Occipital lobe (tissue), 3 donors: ENCODE measurements at places on chromosomes 13 and 19. TPM values are rescaled to one million over a fixed set of nuclear protein-coding genes. Genes with fewer than 3 reads are reported as not detected.

GRCh38 chr19:52621376-52621775 is 16.8 kb downstream of the ZNF83 start:
- no peak for DNase-seq

DNA sequence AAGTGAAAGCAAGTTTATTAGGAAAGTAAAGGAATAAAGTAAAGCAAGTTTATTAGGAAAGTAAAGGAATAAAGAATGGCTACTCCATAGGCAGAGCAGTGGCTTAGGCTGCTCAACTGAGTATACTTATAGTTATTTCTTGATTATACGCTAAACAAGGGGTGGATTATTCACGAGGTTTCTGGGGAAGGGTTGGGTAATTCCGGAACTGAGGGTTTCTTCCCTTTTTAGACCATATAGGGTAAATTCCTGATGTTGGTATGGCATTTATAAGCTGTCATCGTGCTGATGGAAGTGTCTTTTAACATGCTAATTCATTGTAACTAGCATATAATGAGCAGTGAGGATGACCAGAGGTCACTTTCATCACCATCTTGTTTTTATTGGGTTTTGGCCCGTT is 194.3 kb downstream of the DLEU7 start:
- DNase-seq, result no peak

FFAR1 gene
- not detected for total RNA-seq

GRCh38 chr19:51065221-51065960 is 499 bp upstream of the KLK13 start:
- DNase-seq, result no peak

CCDC106 gene
- 7.8 TPM for total RNA-seq

ADGRE2 gene
- 0.16 TPM for total RNA-seq

PINLYP gene
- total RNA-seq, result 13.3 TPM

SYDE1 gene
- 2.5 TPM for total RNA-seq

GRCh38 chr19:44869733-44870470 is 21.2 kb upstream of the TOMM40 start:
- no peak for DNase-seq

- DNase-seq, result no peak
These were observed 23.5 kb downstream of the CAPS start for GRCh38 chr19:5937550-5937949.

CGB2 gene
- not detected for total RNA-seq

- DNase-seq, result peak; percentile 43
These were observed 943 bp downstream of the SLAIN1 start for GRCh38 chr13:77698201-77699058.

DNA sequence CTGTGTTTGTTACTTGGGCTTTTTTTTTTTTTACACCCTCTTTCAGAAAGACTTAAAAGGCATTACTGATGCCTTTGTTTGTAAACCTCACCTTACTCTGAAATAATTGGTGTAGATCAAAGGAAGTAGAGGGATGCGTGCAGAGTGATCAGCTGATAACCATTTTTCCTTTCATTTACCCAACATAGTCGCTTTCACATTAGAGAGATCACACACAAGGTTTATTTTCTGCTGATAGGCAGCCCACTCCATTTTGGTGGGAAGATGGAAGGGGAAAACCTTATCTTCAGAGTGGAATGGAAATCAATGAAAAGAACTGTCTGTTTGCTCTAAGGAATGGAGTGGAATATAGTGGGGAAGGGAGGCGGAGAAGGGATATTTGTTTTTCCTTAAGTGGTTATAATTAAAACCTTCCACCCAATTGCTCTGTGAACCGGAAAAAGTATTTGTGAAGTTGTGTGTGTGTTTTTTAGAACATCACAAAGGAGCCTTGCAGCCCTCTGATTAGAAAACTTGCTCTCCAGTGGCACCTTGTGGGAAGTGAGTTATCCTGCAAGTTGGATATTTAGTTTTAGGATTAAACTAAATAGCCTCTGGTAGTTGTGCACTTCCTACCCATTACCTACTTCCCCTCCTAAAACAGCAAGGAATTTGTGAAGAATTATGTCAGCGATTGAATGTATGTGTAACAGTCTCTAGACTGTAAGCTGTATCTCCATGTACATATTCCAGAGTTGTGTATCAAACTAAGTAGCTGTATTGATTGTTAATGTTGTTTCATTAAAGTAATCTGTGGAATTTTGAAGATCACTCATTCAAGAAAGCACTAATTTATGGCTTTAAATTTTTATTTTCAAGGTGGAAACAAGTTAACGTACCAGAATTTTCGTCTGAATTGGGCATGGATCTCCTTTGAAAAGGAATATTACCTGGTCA is 76.8 kb downstream of the FREM2 start:
- peak; percentile 19 for DNase-seq

- no peak for DNase-seq
These were observed 7.5 kb upstream of the TNFSF14 start for GRCh38 chr19:6677495-6677882.

GRCh38 chr13:98393873-98394272 is 183.0 kb downstream of the STK24 start:
- no peak for DNase-seq

GRCh38 chr13:114056205-114057013 is 76.0 kb downstream of the RASA3 start:
- DNase-seq, result no peak

ZNF667 gene
- total RNA-seq, result 24.5 TPM

ZNF616 gene
- total RNA-seq, result 33.4 TPM

COL4A2 gene
- total RNA-seq, result 56.8 TPM

ATP8B3 gene
- under 0.01 TPM for total RNA-seq

DNA sequence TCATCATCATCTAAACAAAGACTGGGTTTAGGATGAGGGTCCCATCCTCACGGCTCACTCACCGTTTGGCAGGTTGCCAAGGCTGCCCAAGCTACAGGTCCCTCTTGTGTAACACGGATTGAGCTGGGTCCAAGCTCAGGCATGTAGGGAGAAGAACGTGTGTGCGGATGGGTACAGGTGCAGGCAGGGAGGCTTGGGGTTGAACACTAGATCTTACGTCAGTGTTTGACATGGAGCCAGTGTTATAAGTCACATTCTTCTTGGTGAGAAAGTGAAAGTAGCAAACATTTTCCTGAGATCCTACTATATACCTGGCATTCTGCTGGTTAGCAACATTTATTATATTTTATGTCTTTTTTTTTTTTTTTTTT is 136.8 kb upstream of the RNF113B start:
- DNase-seq, result no peak

ZNF709 gene
- 37.6 TPM for total RNA-seq

- no peak for DNase-seq
These were observed 11.0 kb downstream of the SYDE1 start for GRCh38 chr19:15118248-15118647.

GRCh38 chr19:41131186-41131585 is 17.0 kb downstream of the CYP2F1 start:
- DNase-seq, result no peak
